BJ (cell line): ENCODE measurements at places on chromosomes 6 and 20.

DNA sequence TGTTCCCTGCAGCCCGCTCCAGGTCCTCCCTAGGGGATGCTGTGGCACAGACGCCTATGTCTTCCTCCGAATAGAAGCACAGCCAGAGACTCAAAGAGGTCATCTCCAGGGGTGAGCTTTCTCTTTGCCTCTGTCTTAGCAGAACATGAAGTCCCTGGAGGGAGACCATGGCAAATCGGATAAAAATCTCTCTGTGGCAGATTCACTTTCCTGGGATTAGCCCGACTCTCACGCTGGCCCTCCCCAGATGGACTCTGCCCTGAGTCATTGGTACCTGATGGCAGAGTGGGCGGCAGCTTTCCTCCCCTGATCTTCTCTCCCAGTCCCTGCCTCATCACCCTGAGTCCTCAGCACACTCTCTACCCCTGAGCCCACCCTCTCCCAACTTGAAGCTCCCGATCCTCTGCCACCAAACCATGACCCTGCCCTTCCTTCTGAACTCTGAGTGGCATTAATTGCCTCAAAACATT, 58.0 kb upstream of the CCDC167 start:
- no peak for DNase-seq

- DNase-seq: no peak
These were observed 309.4 kb downstream of the ZNF217 start for GRCh38 chr20:53284256-53284655.

DNA sequence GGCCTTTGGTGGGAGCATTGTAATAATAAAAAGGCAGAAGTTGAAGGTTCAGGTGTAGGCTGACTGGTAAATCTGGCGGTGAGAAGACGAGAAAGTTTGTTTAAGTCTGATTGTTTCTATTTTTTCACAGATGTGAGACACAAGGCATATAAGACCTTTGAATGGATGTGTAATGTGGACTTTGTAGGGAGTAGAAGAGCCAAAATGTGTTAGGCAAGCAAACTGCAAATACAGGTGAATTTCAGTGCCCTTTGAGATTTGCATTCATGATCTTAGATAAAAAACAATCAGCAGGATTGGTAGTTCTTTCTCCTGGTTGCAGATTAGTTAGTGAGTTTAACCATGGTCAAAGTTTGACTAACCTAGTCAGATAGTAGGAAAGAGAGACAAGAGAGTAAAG, 238.9 kb downstream of the FRK start:
- no peak for DNase-seq

- no peak for DNase-seq
These were observed 90.9 kb downstream of the BMP7 start for GRCh38 chr20:57175397-57176010.

DNA sequence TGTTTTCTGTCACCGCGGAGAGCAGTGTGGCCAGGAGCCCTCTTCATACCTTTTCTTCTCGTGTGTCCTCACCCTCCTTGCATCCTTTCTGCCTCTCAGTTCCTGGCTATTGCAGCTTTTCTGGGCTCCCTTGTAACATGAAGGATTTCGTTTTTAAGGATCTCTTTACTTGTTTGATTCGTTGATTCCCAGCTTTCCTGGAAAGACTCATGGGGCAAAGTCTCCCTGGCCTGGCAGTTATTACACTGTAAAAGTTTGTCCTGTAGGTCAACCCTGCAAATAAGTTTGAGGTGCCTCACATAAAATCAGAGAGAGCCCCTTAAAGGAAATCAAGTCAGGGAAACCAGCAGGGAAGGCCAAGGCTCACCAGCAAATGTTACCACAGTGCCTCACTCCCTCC, 70.1 kb downstream of the ISM1 start:
- DNase-seq: no peak

GRCh38 chr20:47448429-47448828, 53.3 kb upstream of the NCOA3 start:
- no peak for DNase-seq
